Activated T-cell treated with anti-CD3 and anti-CD28 coated beads for 1 hour (primary cell): ENCODE measurements at places on chromosomes 7 and 10.

- DNase-seq, result no peak
Observed at GRCh38 chr10:122981066-122981464, 864 bp downstream of the PSTK start.

- no peak for DNase-seq
Observed at GRCh38 chr10:62636825-62637248, 167.7 kb upstream of the ADO start.

DNA sequence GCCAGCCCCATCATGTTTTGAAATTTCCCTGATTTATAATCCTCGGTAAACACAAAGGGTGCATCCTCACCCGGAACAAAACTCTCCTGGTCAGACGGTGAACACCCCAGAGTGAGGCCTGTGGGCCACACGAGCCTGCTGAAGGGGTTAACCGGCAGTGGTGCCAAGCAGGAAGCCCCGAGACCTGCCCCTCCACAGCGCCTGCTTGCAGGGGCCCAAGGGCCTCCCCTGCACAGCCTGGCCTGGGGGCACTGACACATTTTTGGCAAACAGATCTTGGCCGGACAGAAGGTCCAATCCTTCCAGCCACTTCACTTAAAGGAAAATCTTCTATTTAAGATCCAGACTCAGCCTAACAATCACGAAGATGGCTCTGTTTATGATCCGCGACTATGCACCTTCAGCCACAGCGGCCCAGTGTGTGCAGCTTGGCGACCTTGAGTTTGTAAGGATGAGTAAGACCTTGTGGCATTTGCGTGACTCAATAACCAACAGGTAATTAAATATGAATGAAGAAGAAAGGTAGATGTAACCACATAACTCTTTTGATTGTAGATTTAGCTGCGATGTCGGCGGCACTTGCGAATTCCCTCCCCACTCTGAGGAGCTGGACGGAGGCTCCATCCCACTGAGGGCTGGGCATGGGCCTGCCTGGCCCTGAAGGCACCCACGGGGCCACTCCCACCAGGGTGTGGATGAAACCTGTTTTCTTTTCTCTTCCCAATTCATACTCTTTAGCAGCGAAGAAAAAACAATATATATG, 328.2 kb downstream of the DNAJB6 start:
- no peak for DNase-seq

DNA sequence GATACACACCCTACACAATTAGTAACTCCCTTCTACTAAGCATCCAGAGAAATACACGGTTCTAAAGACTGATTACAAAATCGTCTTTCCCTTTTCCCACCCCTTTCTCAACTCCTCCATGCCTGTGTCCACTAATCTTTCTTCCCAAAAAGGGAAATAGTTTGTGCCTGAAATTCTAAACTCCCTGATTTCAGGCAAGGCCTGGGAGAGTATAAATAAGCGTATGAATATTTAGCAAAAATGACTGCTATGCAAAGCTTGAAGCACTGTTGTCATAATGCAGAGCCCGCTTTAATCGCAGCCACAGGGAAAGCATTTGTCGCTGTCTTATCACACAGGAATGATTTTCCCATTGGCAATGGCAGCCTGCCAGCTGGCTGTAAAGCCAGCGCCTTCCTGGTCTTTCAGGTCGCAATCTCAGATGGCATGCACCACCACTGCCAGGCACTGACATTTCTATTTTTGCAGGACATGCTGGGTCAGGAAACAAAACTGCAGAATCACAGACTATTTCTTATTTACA, 142.9 kb upstream of the PCGF5 start:
- no peak for DNase-seq

- no peak for DNase-seq
Observed at GRCh38 chr10:19756919-19757318, 59.3 kb upstream of the PLXDC2 start.

- DNase-seq, result no peak
Observed at GRCh38 chr7:99120501-99120900, 23.4 kb downstream of the SMURF1 start.

- DNase-seq, result no peak
Observed at GRCh38 chr7:14973712-14974428, 71.3 kb upstream of the DGKB start.

DNA sequence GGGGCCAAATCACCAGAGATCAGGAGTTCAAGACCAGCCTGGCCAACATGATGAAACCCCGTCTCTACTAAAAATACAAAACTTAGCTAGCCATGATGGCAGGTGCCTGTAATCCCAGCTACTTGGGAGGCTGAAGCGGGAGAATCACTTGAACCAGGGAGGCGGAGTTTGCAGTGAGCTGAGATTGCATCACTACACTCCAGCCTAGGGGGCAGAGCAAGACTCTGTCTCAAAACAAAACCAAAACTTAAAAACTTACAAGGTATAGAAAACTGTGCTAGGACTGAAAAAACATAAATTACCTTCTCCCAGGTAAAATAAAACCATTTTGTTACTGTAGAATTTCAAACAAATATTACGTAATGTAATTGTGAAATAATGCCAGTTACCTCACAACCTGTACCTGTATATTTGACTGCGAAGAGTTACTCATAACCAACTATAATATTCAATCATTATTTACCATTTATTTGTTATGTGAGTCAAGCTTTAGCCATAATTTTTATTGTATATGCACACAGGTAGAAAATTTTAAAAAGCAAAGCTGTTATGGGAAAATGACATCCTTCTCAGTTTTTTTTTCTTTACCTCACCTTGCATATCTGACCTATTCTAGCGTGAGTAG, 180.9 kb downstream of the SEMA3A start:
- DNase-seq, result no peak

DNA sequence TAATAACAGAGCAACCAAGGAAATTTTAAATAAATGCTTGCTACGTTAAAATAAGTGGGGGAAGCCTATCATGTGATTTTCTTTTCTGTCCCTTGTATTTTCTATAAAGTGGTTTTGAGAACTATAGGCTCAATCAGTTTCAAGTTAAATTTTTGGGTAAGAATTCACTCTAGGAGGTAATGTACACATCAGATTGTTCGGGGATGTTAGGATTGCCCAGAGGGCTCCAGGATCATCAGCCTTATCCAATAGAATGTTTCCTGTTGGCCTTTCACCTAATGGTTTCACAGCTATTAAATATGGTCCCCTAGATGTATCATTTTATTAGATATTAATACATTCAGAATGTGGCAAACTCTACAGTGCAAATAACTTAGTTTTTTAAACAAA, 438.4 kb upstream of the NPVF start:
- no peak for DNase-seq

GRCh38 chr7:127034186-127034806, 218.4 kb downstream of the GRM8 start:
- DNase-seq, result no peak

- DNase-seq, result no peak
Observed at GRCh38 chr7:141974831-141975230, 1.3 kb upstream of the TAS2R38 start.

DNA sequence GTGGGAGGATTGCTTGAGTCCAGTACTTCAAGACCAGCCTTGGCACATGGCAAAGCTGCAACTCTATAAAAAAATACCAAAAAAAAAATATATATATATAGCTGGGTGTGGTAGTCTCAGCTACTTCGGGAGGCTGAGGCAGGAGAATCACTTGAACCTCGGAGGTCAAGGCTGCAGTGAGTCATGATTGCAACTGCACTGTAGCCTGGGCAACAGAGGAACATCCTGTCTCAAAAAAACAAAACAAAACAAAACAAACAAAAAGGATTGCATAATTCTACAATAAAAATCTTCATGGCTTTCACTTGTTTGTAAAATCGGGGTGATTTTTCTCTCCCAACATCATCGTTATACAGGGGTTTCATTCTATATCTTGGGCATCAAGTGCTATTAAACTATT, 35.1 kb downstream of the GUSB start:
- no peak for DNase-seq

DNA sequence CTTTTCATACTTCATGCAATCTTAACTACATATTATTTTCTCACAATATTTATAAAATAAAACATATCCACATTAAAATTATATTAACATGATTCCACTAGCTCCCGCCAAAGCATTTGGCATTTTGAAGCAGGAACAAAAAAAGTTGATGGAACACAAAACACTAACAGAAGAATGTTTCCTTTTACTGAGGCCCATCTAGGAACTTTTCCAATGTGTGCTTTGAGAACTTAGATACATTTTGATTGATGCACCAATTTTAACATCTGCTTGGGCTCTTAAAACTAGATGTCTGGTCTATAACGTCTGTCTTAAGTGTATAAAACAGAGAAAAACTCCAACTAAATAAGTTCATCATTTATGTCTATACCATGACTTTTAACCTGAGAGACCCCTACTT, 1214.8 kb downstream of the SORCS1 start:
- DNase-seq, result no peak

- no peak for DNase-seq
Observed at GRCh38 chr10:88966797-88967196, 14.2 kb upstream of the ACTA2 start.
